ENCODE measurements at places on chromosomes 3 and 15.

- DNase-seq, result no peak
These were observed 531 bp downstream of the LZTFL1 start for GRCh38 chr3:45841420-45841756.

- no peak for DNase-seq
These were observed 441.4 kb downstream of the CNTN4 start for GRCh38 chr3:2540115-2540514.

- no peak for DNase-seq
These were observed 11.4 kb downstream of the LAMP3 start for GRCh38 chr3:183151086-183151485.

- DNase-seq, result no peak
These were observed 9.8 kb downstream of the ARPP19 start for GRCh38 chr15:52559022-52559421.

- DNase-seq, result peak; percentile 55
These were observed 1.8 kb downstream of the ZBTB38 start for GRCh38 chr3:141370065-141370533.
